ENCODE measurements at places on chromosomes 2 and 18.
A peak's percentile ranks its signal among the peaks of the same experiment; 100 is the strongest.

DNA sequence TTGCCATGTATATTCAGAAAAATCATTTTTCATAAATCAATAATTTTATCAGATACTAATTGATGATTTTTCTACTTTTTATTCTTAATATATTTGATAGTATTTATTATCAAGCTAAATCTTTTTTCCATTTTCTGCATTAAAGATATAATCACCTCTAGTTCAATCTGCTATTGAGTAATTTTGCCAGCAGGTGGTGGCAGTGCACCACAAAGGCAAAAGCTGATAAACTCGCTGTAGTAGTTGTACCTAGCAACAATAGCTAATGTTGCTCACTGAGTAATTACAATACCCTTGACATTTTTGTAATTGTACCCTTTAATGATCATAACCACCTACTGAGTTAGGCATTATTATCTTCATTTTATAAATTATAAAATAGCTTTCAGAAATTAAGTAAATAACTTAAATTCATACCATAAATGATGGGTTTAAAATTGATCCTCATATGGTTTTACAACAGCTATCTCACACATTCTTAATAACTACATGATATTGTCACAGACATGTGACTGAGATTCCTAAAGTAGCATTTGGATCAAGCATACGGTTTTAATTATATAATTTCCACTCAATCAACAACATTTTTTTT is 52.0 kb upstream of the CALCRL start:
- peak; percentile 63 for DNase-seq

DNA sequence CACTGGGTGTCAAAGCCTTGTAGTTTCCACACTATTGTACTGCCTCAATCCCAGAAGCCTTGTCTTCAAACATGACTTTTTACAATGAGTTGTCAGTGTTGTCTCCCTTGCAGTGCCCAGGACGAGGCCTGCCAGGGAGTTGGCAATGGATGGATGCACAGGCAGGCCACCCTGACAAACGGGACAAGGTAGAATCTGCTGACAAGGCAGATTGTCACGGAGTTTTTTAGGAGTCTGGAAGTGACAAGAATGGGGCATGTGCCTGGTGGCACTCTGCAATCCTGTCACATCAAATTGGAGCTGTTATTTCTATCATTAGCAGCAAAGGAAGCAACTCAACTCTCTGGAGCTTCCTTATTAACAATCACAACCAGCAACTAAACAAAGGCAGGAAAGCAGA is 25.2 kb upstream of the GPR39 start:
- DNase-seq: no peak

DNA sequence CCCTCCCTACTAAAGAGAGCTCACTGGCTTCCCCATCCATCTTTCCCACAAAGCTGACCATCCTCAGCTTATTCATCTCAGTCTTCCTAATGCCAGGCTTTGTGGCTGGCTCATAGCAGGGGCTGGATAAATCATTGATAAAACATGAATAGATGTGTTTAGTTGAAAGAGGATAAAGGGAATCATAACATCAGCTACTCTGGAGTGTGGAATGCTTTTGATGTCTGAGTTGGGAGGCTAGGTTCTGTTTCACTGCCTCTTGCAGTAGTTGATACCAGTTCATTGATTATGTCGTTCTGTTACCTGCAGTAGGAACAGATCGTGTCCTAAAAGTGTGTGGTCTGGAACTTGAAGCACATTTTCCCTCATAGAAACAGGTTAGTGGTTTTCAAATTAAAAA is 66.3 kb upstream of the HK2 start:
- DNase-seq: no peak

GRCh38 chr2:142515493-142515892 is 362.0 kb upstream of the KYNU start:
- no peak for DNase-seq

- no peak for DNase-seq
Measured at GRCh38 chr2:239316562-239317465, 84.0 kb downstream of the HDAC4 start.

GRCh38 chr2:7927691-7928090 is 754.2 kb upstream of the ID2 start:
- no peak for DNase-seq

- peak; percentile 45 for DNase-seq
Measured at GRCh38 chr2:160612266-160612856, 118.8 kb upstream of the RBMS1 start.

- no peak for DNase-seq
Measured at GRCh38 chr2:233369897-233370685, 15.8 kb downstream of the DGKD start.

DNA sequence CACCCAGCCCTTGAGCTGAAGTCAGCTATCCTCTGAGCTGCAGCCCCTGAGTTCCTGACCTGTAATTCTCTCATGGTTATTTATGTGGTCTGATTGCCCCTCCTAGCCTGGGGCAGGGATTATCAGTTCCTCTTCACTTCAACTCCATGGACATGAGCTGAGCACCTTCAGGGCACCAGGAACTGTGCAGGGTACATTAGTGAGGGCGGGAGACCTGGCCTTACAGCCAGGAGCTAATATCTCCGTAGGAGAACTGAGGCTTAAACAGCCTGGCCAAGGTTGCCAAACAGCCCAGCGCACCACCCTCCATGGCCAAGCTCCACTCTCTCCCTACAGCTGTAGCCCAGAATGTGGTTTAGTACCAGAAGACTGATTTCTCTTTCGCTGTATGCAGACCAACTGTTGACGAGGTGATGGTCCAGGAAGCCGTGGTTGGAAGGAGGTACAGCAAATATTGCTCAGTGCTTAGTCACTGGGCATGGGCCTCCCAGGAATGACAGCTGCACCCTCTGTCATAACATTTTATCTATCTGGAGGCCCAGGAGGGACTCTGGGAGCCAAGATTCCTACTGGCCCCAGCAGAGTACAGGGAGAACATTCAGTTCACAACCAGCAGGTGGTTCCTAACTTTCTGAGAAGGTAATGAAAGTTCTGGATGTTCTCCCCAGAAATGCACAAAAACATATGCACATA is 228.7 kb upstream of the SIX2 start:
- peak; percentile 97 for DNase-seq

DNA sequence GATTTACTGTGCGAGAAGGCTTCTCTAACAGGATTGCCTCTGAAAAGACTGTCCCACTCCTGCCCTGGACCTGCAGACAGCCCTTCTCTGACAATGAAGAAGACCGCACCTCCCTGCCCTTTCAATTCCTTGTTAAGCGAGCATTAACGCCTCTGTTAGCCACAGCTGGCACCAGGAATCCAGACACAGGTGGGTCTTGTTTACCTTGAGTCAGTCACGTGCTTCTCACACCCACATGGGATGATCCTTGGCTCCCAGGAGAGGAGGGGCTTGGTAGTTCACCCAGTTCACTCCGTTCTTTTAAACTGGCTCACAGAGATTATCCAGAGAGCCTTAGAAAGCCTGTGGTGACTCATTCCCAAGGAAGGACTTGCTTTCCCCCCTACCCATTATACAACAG is 410.5 kb upstream of the MEIS1 start:
- no peak for DNase-seq

DNA sequence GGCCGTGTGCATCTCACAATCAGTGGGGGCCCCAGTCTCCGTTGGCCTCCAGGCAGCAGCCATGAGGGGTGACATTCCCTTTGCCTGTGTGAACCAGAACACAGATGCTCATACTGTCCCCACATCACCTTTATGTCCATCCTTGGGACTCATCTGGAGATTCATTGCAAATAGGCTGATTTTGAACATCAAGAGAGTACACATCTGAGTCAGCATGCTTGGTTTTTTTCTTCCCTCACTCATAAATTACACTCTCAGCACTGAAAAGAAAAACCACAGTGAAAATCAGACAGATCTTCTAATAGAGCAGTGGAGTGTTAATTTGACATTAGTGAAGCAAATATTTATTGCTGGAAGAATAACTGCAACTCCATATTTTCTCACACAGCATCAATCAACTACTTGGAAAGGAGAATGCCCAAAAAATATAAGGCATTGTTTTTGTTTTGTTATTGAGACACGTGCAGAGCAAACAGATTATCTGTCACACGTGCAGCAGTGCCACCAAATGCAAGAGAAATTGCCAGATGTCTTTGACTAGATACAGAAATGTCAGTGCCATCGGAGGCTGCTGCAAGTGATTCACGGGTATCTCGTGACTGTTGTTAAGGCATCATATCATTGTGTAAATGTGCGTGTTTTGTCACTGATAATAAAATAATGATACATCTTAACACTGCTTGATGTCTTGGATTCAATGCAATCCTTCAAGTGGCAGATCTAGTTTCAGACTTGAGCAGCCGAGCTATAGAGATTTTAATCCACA is 10.9 kb downstream of the APCDD1 start:
- DNase-seq: no peak

Data from EL (cell line).